Stimulated activated CD8-positive, alpha-beta memory T cell treated with anti-CD3 and anti-CD28 coated beads, Interleukin-4, amount 100 ng/mL, for 1 hour (primary cell): ENCODE measurements at places on chromosomes 5 and 9.

- DNase-seq = no peak
Measured at GRCh38 chr9:28868228-28868990, 1295.1 kb upstream of the C9orf72 start.

DNA sequence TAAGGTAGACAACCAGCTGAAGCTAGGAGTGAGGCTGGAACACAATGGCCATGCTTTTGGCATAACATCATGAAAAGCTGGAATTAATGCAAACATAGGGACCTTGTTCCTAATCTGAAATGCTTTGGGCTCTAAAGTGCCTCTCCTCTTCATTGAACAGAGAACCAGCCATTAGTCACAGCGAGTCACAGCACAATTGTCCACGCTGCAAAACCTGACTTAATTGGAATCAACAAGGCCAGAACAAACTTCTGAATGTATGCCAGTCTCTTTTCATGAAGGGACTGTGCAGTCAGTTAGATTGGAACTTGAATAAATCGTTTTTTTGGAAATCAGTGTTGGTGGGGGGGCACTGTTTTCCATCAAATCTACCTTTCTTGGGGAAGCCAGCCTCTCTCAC, 96.5 kb downstream of the JAKMIP2 start:
- DNase-seq = no peak

DNA sequence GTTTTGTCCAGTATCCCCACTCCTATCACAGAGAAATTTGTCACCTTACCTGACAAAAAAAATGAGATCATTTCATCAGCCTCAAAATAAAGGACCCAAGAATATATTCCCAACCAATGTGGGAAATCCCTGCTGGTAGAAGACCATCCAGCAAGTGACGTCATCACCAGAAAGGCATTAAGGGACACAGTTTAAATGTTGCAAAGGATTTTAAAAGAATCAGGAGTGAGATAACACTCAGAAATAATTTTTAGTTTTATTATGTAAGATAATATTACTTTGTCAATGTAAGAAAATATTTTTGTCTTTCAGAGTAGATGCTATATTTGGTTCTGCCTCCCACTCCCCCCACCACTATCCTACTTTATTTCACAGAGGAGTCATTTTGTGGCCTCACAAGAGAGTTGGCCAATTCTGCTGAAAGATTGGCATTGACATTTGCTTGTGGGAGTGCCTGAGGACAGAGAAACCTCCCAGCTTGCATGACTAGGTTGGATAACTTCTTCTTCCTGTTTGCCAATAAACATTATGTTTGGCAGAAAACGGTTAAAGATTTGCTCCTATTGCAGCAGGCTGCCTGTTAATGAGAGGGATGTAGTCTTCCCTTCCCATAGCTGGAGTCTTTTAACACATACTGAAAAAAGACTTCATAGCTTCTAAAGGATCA, 288.6 kb upstream of the DAB2 start:
- DNase-seq = no peak

GRCh38 chr9:73441890-73442818, 290.5 kb downstream of the ANXA1 start:
- DNase-seq = no peak

DNA sequence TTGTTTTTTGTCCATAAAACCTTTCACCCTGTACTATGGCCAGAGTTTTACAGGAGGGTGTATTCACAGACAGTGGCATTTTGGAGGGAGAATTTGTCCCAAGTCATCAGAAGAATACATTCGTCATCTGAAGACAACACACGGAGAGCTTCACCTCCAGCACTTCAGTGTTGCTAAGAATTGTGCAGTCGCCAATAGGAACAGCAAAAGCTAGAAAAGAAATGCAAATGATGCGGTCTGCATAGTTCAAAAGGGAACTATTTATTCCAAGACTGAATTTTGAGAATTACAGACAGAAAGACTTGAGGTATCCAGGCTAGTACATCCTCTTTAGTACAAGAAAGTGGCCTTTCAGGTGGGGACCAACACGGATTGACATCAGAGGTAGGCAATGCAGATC, 399.2 kb upstream of the KIF2A start:
- DNase-seq = no peak
